Activated CD4-positive, alpha-beta T cell treated with anti-CD3 and anti-CD28 coated beads for 24 hours (primary cell): ENCODE measurements at places on chromosomes 5 and 9.

- no peak for DNase-seq
These were observed 11.1 kb upstream of the SHOC1 start for GRCh38 chr9:111805830-111806241.

DNA sequence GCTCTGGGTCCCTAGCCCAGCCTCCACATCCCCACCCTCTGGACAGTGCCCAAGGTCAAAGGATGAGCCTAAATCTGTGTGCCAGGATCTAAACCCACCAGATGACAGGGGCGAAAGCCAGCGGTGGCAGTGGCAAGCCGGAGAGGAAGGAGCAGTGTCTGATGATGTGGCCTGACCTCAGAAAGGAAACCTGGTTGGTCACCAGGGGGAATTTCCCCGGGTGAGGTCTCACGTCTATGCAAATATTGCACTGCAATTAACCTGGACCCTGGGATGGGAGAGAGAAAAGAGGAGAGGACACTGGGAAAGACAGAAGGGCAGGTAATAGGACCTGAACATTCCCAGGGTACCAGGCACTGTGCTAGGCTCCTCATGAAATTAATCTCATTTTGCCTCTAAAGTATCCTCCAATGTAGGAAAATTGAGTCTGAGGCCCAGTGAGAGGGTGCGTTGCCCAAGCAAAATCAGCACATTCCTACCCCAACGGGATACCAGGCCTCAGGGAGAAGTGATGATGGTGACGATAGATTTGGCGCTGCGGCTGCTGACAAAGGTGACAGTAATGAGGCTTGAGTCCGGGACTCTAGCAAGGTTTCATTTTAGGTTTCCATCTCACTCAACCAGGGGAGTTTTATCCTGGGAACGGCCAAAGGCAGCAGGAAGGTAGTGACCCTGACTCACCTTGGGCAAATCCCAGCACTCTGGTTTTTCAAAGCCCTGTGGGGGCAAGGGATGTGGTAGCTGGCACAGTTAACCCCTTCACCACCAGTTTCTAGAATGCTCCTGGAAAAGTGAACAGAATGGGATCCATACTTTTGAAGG is 13.4 kb upstream of the TNIP1 start:
- peak; percentile 24 for DNase-seq

- DNase-seq: no peak
These were observed 29.0 kb downstream of the PSAT1 start for GRCh38 chr9:78325846-78326360.

GRCh38 chr9:121561385-121562222 is 62.0 kb upstream of the GGTA1 start:
- no peak for DNase-seq

DNA sequence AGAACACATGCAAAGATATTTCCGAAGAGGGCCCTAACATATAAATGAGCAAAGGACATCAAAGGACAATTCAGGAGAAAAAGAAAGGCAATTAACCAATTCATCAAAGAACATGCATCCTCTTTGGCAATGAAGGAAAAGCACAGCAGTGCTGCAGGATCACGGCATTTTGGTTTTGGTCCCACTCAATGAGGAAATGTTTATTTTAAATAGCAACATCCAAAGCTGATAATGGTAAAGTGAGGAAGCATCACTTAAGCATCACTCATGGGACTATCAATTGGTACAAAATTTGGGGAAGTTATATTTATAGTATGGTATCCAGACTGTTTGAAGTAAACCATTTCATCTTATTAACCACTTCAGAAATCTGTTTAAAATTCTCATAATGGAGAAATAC is 5.5 kb upstream of the CXCL14 start:
- DNase-seq: no peak

DNA sequence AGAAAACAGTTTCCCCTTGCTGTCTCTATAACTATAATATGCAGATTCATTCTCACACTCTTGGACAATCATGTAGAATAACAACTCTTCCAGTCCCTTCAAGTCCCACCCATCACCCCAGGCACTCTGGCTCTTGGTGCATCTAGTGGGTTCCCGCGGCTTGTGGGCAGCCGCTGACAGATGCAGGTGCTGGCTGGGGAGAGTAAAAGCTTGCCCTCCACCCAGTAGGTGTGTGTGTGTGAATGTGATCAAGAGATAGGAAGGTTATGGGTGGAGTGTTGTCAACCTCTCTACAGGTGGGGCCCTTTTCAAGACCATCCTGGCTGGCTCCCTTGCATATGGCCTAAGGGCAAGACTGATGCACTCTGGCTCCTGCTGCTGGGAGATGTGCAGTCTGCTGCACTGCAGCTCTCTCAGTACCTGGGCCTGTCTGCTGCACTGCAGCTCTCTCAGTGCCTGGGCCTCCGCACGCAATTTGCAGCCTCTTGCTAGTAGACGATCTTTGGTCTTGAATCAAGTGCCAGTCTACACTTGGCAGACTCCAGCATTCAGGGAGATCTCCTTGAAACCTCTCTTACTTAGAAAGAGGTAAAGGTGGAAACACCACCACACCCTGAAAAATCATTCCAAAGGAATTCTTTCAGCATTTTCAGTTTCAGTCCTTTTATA is 189.7 kb upstream of the GDNF start:
- DNase-seq: no peak

DNA sequence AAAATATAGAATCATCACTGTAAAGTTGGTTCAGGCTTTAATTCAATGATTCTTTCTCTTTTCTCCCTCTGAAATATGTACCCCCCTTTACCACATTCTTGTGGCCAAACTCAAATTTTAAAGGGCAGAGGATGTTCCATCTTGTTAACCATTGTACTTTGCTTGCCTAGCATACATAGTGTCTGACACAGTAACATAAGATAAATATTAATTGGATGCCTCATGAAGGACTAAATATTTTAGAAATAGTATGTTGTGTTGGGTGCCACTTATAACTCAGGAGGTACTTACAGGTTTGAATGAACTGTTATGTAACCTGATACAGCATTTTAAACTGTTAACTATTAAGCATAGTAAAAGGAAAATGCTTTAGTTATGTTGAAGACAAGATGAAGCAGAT is 71.5 kb downstream of the NIPBL start:
- DNase-seq: no peak

DNA sequence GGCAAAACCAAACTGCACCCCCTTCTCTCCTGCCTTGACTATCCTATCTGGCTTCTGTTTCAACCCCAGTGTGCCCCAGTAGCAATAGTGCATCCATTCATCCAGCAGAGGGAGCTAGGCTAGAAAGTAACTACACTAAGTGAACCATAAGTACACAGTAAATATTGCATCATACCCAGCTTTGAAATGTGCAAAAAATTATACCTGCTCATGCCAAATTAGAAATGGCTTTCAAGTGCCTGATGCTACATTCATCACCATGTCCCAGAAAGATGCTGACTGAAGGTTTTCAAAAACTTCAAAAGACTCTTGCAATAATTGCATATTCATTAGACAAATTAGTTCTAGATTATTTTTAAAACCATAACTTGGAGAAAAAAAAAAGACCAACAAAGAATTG is 153.5 kb downstream of the PRELID2 start:
- DNase-seq: no peak

GRCh38 chr5:151591144-151591819 is at the start of gene FAT2:
TSS of gene FAT2 (minus strand) at chr5:151591331. CDS start at chr5:151568931, 22,400 bp downstream.
- no peak for DNase-seq

GRCh38 chr5:173248481-173248880 is 13.5 kb upstream of the NKX2-5 start:
- DNase-seq: no peak

DNA sequence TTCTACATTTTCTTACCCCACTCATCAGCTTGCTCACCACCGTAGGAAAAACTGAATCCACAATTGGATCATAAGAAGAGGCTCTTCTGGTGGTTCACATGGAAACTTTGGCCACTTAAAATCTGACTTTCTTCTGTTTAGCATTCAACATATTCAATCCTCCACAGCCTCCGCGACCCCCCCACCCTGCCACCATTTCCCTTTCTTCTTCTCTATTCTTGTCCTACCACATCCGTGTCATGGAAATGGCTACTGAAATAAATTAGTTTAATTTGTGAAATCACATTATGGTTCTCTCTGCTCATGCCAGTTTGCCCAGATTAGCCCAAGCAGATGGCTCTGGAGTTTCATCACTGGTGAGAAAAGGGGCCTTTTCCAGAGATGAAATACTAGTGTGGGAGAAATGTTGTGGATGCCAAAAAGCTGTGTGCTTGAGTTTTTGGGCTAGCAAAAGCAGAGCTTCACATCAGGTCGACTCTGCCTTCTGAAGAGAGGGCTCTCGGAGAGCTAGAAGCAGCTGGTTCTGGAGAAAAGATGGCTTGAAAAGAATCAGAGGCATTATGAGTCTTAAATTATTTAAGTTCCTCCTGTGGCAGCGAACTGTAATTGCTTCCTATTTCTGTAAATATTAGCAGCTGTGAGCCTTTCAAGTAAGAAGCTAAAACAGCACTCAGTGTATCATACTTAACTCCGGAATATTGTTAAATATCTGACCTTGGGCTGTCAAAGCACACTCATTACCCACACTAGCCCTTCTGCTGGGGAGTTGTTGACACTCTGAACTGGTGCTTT is 107.1 kb downstream of the MAT2B start:
- DNase-seq: no peak

DNA sequence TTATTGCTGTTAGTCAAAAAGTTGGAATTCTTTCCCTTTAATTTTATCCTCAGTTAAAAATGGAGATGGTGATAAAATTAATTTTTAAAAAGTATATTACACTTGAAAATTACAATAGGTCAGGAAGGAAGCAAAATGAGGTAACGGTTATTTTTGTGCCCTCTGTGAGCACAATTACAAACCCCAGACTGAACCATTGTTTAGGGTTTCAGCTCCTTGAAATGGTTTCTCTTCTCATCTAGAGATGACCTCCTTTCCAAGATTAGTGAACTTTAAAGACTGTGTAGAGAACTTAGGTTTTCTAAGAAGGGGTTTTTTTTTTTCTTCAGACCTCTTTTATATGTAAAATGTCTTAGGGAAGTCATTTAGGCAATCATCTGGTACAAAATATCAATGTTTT is 126.2 kb upstream of the CHD1 start:
- no peak for DNase-seq
